NCI-H1417 (cell line): ENCODE measurements at places on chromosomes 2 and 18.
A peak's percentile ranks its signal among the peaks of the same experiment; 100 is the strongest.

DNA sequence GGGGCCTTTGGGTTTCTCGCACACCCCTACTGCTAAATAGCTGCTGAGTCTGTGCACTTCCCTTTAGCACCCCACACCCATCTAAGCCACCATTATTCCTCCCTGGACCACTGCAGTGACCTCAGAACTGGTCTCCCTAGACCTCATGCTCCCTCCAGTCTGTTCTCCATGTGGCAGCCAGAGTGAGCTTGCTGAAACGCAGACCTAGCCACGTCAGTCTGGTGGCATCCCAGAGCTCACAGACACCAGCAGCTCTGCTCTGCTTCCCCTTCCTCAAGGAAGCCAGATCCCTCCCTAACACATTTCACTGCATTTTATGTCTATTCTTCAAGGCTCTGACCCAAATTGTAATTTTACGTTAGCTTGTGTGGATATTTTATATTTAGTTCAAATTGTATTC, 144.4 kb downstream of the DYSF start:
- no peak for DNase-seq

- peak; percentile 3 for DNase-seq
These were observed 69.9 kb downstream of the UXS1 start for GRCh38 chr2:106124106-106124756.

GRCh38 chr2:201235860-201236811, 24.2 kb upstream of the CASP8 start:
- peak; percentile 65 for DNase-seq

DNA sequence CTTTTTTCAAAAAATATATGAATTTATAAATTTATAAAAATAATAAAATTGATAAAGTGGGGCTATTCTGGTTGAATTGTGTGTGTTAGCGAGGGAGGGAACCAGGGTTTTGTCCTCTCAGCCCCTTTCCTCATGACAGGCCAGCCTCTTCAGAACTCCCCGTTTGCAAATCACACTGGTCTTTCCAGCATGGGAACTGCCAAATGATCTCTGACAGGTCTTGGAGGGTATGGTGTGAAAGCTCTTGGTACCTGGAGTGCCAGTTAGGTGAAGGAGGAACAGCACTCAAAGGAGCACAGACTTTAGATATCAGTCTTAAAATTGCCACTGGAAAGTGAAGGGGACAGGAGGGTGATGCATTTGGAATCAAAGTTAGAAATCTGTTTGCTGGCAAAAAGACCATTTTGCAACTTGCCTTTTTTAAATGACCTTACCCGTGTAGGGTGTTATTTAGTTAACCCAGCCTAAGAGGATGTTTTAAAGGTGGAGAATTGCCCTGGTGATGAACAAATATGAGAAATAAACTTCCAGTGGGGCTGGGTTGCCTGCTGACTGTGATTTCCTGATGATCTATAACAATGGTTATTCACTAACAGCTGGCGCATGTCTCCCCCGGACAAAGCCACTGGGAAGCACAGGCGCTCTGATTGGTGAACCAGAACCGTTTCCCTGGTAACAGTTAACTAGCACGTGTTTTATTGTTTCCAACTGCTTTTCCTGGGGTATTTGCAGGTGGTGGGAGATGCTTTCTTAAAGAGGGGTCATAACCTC, 85.3 kb upstream of the EFEMP1 start:
- peak; percentile 90 for DNase-seq

- no peak for DNase-seq
These were observed 223.7 kb downstream of the ALK start for GRCh38 chr2:29697715-29698114.

DNA sequence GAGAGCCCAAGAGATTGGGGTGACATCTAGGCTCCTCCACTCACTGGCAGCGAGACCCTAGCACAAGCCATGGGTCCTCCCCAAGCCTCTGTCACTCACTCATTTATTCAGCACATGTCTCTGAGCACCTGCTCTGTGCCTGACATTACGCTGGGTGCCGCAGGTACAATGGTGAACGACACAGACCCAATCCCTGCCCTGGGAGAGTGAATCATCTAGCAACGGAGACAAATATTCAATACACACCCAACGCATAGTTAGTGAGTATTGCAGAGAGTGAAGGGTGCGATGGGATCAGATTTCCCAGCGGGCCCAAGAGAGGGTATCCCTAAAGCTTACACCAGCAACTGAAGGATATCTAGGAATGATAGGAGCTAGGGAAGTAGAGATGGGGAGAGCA, 45.5 kb downstream of the ZFP36L2 start:
- no peak for DNase-seq

- DNase-seq: no peak
These were observed 245.7 kb downstream of the SP3 start for GRCh38 chr2:173719471-173719870.

GRCh38 chr2:239253264-239253663, 147.6 kb downstream of the HDAC4 start:
- no peak for DNase-seq

DNA sequence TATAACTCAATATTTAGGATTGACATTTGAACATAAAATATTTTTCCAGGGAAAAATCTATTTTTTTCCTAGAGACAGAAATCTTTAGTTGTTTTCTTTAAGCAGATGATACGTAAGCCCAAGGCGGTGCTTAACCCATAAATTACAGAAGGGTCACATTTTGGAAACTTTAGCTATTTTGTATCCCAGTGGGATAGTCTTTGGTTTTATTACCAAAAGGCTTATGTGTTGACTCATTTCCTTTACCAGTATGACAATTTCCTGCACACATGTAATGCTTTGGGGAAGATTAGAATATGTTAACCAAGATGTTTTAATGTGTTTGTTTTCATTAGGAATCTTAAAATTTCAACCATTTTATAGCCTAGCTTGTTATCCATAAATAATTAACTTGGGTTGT, 24.8 kb downstream of the DYNC1I2 start:
- no peak for DNase-seq

DNA sequence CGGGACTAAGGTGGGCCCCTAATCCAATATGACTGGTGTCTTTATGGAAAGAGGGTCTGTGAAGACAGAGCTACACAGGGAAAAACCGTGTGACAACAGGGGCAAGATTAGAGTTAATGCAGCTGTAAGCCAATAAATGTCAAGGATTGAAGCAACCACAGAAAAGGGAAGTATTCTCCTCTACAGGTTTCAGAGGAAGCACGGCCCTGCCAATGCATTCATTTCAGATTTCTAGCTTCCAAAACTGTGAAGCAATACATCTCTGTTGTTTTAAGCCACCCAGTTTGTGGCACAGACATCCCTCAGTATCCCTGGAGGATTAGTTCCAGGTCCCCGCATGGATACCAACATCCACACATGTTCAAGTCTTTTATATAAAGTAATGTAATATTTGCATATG, 48.8 kb downstream of the SPP2 start:
- DNase-seq: no peak

DNA sequence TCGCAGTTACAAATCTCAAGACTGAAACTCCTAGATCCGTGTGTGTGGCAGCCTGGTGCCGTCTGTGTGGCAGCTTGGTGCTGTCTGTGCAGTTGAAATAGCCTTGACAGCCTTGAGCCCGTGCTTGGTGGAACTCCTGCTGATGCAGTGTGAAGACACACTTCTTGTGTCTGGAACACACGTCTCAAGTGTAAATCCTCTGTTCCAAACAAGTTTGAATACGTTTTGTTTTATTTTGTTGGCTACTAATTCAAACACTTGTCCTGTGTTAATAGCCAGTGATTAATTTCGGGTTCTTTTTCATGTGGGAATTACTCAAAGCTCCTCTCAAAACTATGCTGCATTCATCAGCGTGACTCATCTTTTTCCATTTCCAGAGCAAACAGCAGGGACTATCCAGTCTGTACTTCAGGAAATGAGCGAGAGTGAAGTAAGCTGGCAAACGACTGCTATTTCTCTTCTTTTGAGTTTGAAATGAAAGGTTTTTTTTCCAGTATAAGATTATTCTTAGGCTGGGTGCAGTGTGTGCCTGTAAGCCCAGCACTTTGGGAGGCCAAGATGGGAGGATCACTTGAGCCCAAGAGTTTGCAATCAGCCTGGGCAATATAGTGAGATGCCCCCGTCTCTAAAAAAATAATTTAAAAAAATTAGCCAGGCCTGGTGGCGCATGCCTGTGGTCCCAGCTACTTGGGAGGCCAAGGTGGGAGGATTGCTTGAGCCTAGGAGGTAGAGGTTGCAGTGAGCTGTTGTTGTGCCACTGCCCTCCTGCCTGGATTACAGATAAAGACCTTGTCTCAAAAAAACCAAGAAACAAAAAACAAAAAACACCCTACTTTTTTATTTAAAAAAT, 152.9 kb downstream of the SPP2 start:
- DNase-seq: no peak

DNA sequence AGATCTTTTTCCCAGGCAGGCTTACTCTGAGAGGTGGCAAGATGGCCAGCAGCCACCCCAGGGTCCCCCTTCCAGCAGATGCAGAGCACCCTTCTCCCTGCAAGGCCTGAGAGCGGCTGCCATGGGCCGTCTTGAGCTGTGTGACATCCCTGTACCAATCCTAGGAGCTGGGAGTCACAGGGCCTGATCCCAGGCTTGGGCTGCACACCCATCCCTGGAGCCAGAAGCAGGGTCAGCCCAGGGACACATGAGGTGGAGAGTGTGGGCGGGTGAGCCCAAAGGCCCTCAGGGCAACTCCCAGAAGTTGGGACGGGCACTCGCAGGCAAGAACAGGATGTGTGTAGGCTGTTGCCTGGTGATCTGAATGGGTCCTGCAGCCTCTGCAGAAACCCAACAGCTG, 40.5 kb downstream of the CROCC2 start:
- DNase-seq: no peak

GRCh38 chr18:427005-427404, 73.5 kb downstream of the COLEC12 start:
- no peak for DNase-seq
